ENCODE measurements at places on chromosomes 6 and 20. TPM values are rescaled to one million over a fixed set of nuclear protein-coding genes. Genes with fewer than 3 reads are reported as not detected.

Gene PCSK2
- total RNA-seq, result not detected

Gene CGA
- total RNA-seq, result not detected

Gene SPATA25
- total RNA-seq, result 7.3 TPM

Gene STX7
- total RNA-seq, result 41.0 TPM

DNA sequence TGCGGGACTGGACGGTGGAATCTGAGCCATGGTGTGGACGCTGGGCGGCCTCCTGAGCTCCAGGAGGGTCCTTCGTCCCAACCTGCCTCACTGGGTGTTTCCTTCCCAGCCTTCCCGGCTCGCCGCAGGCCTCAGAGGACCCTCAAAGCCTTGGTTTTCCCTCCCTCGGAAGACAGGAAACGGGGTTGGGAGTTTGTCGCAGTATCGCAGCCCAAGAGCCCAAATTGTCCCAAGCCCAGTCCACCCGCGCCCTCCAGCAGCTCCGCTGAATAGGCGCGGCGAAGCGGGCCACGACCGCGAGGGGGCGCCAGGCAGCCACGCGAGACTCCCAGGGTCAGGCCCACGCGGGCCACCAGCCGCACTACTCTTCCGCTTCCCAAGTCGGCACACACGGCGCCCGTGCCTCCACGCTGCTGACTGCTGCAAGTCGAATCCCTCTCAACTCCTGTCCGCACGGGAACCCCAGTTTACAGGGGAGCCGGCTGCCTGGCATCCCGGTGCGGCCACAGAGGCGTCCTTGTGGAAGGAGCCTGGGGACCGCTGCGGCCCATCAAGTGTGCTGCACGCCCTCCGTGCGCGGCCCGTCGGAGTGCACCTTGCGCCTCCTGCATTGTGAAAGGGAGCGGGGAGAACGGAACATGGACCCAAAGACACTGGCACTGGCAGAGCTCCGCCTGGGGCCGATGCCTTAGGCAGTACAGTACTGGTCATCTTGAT lies 40.4 kb upstream of the HMGA1 start:
- H3K4me3 ChIP-seq, result peak overlapping the region; percentile 38
- peaks cover 4% of the 10 kb centered on the region for H3K4me1 ChIP-seq
- no peaks in the 10 kb centered on the region for H3K27me3 ChIP-seq

- no peaks in the 10 kb centered on the region for H3K36me3 ChIP-seq
- no peak overlapping the region for H3K27ac ChIP-seq
- no peaks in the 10 kb centered on the region for H3K4me1 ChIP-seq
- no peaks in the 10 kb centered on the region for H3K27me3 ChIP-seq
- no peak overlapping the region for H3K4me3 ChIP-seq
- no peak for DNase-seq
These were observed 320.2 kb upstream of the POU3F2 start for GRCh38 chr6:98514073-98514720.

DNA sequence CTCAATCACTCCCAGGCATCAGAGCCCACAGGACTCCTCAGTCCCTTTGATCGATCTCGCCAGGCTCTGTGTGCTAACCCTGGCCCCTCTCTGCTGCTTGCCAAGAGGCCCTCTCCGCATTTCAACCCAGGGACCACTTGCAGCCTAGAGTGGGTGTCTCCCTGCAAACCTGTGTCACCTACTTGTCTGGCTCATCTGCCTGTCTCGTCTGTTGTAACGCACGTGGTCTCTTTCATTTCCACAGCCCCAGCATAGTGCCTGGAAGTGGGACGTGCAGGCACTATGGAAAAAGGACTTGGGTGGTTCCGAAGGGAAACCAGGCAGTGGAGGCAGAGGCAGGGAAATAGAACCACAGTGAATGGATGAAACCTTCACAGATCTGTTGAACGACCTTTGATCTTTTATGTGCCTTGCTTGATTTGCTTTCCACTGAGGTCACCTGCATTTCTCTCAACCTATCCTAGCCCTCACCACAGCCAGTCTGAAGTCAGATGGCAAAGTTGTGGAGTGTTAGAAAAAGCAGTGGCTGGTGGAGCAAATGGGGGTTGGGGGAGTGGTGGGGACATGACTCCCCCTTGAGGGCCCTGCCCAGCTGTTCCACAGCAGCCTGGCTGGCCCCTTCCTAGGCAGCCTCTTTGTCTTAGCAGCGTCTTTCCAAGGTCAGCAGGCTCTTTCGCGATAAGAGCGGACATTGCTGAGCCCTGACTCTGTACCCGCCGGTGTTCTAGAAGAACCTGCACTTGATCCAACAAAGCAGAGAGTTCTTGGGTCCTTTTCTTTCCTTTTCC lies 55.8 kb upstream of the TAGAP start:
- no peak for DNase-seq
- no peaks in the 10 kb centered on the region for H3K36me3 ChIP-seq
- no peak overlapping the region for H3K27ac ChIP-seq
- no peaks in the 10 kb centered on the region for H3K4me1 ChIP-seq

DNA sequence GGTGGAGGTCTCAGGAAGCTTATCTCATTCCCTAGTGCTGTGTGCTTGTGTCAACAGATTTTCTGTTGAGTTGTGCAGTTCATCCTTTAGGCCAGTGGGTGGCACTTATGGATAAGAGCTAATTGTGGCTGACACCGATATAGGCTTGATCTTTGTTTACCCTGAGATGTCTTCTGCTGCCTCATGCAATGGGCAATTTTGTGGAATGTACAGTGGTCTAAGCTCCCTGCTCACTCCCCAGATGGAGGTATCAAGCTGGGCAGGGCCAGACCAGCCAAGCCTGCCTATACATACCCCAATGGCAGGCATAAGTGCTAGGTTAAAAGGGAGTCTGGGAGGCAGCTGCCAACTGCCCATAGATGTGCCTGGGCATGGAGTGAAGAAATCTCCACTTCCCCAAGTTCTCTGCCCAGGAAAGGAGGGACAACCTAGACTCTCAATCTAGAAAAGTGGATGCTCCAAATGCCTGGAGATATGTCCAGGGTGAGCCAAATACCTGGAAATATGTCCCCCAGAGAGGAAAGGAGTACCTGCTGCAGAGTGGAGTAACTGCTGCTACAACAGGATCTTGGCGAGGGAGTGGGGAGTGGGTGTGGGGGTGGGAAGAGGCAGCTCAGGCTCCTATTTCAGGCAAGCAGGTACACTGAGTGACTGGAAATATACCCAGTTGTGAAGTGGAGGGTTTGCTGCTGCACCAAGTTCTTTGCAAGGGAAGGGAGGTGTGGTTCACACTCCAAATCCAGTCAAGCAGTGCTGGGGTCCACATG lies 53.2 kb upstream of the ARG1 start:
- H3K27ac ChIP-seq, result no peak overlapping the region
- DNase-seq, result peak; percentile 47
- H3K4me3 ChIP-seq, result no peak overlapping the region
- H3K36me3 ChIP-seq, result no peaks in the 10 kb centered on the region

DNA sequence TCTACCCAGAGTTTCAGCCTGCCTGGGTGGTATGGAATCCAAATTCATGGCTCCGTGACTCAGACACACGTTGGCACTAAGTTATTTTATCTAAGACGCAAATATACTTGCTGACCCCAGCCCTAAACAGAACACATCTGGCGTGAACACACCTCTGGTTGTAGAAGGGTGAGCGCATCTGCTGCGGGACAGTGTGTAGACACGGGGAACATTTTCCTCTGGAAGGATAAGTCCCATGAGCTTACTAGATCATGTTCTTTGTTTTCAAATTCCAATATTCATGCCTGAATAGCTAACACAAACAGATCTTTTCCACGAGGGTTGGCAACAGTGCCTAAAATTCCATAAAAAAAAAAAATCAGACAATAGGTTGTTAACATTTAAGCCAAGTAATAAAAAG lies 87.8 kb downstream of the TMEM170B start:
- H3K27ac ChIP-seq, result no peak overlapping the region
- no peak overlapping the region for H3K4me3 ChIP-seq
- H3K27me3 ChIP-seq, result no peaks in the 10 kb centered on the region
- no peaks in the 10 kb centered on the region for H3K4me1 ChIP-seq
- no peaks in the 10 kb centered on the region for H3K36me3 ChIP-seq

DNA sequence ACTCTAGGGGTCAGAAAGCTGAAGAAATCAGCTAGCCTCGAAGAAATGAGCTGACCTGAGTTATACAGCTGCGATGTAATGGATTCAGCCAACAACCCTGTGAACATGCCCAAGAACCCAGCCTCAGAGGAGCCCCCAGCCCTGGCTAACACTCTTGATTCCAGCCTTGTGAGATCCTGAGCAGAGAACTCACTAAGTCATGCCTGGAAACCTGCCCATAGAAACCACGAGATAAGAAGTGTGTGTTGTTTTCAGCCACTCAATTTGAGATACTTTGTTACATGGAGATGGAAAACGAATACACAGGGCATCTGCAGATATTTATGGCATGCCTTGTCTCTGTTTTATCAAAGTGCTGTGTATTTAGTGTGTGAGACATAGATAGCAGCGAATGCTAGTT lies 265.2 kb downstream of the QKI start:
- H3K4me3 ChIP-seq, result no peak overlapping the region
- H3K27ac ChIP-seq, result no peak overlapping the region
- no peak for DNase-seq
- H3K36me3 ChIP-seq, result no peaks in the 10 kb centered on the region
- H3K4me1 ChIP-seq, result no peaks in the 10 kb centered on the region
- no peaks in the 10 kb centered on the region for H3K27me3 ChIP-seq

GRCh38 chr20:11182720-11183119 lies 508.9 kb upstream of the JAG1 start:
- no peaks in the 10 kb centered on the region for H3K27me3 ChIP-seq
- no peak overlapping the region for H3K4me3 ChIP-seq
- DNase-seq, result no peak

GRCh38 chr20:56606174-56606945 lies 22.7 kb upstream of the TFAP2C start:
- H3K36me3 ChIP-seq, result no peaks in the 10 kb centered on the region
- no peak overlapping the region for H3K4me3 ChIP-seq
- H3K27me3 ChIP-seq, result no peaks in the 10 kb centered on the region
- H3K4me1 ChIP-seq, result peaks cover 62% of the 10 kb centered on the region
- peak overlapping the region; percentile 94 for H3K27ac ChIP-seq
